ENCODE measurements at places on chromosomes 6 and 20.

GRCh38 chr6:143098054-143098671 lies 37.5 kb downstream of the AIG1 start:
- peak; percentile 44 for DNase-seq

DNA sequence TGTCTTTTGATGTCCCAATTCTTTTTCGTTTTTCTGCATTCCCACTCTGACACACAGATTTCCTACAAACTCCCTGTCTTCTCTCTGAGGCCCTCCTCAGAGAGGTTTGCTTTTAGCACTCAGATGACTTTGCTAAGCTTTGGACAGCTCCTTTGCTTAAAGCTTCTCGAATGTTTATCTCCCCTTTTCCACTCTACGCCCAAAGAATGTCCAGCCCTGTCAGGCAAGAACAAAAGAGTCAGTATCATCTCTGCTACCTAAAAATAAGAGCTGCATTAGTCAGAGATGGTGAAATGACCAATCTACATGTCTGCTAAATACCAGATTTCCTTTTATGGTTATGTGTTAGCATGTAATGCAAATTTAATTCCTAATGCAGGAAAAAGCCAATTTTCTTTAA lies 56.8 kb downstream of the PREP start:
- no peak for DNase-seq

DNA sequence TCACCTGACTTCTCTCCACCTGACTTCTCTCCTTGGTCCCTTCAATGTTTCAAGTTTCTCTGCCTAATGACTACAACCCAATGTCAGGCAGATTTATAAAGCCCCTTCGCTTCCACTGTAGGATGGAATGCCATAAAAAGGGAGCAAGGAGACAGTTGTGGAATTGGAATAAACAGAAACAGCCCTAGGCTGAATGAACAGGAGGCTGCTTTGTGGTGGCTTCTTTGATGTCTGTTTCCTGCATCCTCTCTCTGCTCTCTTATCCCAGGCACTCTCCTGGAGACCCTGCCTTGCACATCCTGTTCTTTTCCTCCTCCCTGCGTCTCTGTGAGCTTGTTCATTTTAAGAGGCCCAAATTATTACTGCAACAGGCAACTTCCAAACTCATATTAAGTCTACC lies 16.9 kb downstream of the MUCL3 start:
- no peak for DNase-seq

DNA sequence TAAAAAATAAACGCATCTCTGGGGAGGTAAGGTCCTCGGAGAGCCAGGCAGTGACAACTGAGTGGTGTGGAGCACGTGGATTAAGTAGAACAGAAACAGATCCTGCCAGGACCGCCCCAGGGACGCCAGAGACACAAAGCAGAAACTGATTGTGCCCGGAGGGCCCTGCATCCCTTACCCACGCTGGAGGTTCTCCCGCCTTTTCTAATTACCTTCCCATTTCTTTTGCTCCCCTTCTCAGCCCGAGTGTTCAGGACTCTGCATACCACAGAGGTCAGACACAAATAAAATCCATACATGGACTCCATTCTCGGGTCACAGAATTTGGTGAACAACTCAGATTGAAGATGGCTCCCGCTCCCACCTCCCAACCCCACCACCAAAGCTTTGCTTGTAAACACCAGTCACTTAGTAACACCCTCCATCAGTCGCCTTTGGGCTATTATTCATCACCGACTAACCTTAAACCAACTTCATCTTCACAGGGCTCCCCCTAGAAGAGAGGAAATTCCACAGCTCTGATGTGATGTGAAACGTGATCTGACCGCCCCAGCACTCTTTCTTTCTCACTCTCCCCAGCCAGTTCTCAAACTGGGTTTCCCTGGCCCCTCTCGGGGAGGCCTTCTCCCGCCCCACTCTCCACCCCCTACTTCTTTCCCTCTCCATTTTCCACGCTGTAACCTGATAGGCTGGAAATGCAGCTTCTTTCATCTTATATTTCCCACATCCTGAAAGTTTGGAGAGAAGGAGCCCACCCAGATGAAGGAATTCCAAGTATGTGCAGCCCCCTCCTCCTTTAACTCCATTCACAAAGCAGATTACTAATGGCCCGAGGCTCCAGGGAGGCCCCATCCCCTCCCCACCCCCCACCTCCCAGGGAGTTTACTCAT lies 32.5 kb upstream of the PIM1 start:
- no peak for DNase-seq

DNA sequence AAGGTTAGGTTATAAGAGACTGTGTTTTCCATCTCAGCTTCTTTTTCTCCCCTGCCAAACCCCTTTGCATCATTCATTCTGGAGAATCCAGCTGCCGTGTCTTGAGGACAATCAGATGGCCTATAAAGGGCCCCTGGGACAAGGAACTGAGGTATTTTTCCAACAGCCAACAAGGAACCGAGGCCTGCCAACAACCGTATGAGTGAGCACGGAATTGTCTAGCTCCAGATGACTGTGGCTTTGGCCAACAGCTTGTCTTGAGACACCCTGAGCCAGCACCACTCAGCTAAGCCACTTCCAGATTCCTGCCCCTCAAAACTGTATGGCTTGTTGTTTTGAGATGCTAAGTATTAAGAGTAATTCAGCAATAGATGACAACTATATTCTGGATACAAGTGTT lies 433.7 kb upstream of the HSF2 start:
- DNase-seq = no peak

- DNase-seq = peak; percentile 18
Observed at GRCh38 chr6:4466769-4467480, 309.3 kb upstream of the CDYL start.

- DNase-seq = peak; percentile 82
Observed at GRCh38 chr20:56582542-56582941, 46.6 kb upstream of the TFAP2C start.

DNA sequence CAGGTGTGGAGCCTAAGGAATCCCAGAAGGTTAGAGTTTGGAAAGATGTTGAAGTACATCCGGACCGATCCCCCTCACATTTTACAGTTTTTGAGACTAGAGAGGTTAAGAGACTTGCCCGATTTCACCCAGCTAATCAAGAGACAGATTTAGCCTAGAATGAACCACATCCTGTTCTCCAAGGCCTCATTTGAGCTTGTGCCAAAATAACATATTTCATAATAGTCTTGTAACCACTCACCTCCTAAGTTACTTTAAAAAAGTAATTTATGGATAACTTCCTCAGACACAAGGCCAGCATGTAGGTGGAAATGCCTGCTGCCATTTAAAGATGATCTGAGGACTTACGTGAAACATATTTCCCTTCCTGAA lies 39.8 kb upstream of the ARHGAP18 start:
- DNase-seq = peak; percentile 80

- DNase-seq = no peak
Observed at GRCh38 chr6:76888351-76888750, 574.9 kb downstream of the HTR1B start.

DNA sequence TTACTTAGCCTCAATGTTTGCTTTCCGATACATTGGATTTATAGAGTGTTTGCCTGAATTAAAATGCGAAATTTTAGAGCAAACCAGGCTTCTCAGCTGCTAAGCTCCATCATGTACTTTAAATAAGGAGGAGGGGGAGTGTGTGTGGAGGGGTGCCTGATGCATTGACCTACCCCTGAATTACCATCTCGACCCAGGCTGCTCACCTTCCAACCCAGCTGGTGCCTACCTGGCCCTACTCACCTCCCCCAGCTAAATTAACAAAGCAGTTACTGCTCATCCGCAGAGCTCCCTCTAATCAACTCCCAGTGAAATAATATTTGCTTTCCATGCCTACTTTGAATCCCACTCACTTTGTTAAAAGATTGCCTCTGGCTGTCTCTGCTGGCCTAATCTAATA lies 544.5 kb downstream of the MAFB start:
- no peak for DNase-seq

GRCh38 chr20:50387218-50387995 lies 122.8 kb upstream of the PTPN1 start:
- no peak for DNase-seq
